ENCODE measurements at places on chromosomes 12 and 14.
A peak's percentile ranks its signal among the peaks of the same experiment; 100 is the strongest.

GRCh38 chr14:104794631-104794992, 936 bp downstream of the AKT1 start:
- no peak for DNase-seq

- DNase-seq: no peak
Measured at GRCh38 chr14:65904988-65905387, 492.5 kb downstream of the FUT8 start.

DNA sequence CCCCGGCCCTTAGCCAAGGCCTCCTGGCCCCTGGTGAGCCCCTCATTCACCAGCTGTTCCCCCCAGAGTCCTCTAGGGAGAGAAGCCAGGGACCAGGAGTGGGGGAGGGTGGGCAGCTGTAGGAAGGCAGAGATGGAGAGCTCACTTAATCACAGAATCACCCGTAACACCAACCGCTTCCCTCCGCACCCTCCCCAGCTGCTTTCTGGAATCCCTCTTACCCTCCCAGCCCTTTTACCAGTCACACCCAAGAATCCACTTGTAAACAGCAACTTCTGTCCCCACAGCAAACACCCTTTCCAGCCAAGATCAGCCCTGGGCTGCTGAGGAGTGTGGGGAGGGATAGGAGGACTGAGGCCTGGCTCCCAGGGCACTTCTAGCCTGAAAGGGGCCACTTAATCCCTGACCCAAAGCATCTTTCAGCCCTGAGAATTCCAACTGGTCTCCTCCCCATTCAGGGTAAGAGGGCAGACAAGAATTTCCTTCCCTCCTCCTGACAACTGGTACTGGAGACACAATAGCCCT, 18.8 kb downstream of the NCKAP5L start:
- no peak for DNase-seq

DNA sequence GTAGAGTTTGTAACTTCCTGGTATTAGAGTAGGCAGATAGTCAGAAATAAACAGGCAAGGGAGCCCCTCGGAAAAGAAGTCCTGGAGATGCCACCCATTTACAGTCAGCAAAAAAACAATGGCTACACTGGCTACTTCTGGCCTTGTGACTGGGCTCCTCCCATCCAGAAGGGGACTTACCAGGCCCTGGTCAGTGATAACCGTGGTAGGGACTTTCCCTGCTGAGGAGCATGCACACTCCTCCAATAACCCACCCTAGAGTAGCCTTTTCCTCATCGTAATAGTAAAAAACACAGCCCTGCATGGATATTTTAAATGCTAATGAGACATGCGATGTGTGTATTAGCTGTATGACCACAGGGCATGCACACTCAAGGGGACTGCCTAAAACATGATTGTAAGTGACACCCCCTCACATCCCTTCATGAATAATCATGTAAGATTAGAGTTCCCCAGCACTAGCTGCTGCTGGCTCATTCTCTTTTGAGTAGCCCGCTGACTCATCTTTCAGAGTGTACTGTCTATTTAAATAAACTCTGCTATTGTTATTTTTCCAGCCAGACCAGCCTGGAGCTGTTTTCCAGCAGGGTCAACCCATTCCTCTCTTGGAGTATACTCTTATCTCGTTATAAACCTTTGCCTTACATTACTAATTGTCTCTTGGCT, 413.8 kb upstream of the TMTC1 start:
- DNase-seq: no peak

- no peak for DNase-seq
Measured at GRCh38 chr14:68865542-68865941, 72.7 kb upstream of the ZFP36L1 start.

GRCh38 chr12:2490831-2491230, 303.9 kb upstream of the FKBP4 start:
- no peak for DNase-seq

GRCh38 chr12:38157274-38157932, 159.2 kb upstream of the ALG10B start:
- no peak for DNase-seq

- DNase-seq: no peak
Measured at GRCh38 chr12:50612882-50613281, 108.1 kb downstream of the DIP2B start.

DNA sequence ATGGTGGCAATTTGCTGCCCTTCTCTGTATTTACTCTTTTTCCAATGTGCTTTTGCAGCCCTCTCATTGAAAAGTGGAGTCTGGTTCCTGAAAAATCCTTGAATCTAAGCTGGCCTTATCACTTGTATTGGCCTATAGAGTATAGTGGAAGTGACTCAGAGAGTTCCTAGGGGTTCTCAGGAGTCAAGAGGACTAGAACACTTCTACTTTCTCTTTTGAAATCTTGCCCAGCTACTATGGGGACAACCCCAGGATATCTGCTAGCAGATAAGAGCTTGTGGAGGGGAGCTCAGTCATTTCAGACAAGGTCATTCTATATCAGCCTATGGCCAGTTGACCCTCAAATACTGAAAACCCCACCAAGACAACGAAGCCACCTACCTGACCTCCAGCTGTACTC, 26.7 kb upstream of the WSCD2 start:
- DNase-seq: no peak

- peak; percentile 11 for DNase-seq
Measured at GRCh38 chr12:991350-992333, 619 bp downstream of the ERC1 start.

GRCh38 chr14:105474483-105475268, at the start of gene CRIP2:
TSS of gene CRIP2 (plus strand) at chr14:105474821. CDS start at chr14:105474863, 42 bp downstream.
- DNase-seq: no peak

- DNase-seq: no peak
Measured at GRCh38 chr12:52416795-52417194, 10.7 kb upstream of the KRT82 start.

DNA sequence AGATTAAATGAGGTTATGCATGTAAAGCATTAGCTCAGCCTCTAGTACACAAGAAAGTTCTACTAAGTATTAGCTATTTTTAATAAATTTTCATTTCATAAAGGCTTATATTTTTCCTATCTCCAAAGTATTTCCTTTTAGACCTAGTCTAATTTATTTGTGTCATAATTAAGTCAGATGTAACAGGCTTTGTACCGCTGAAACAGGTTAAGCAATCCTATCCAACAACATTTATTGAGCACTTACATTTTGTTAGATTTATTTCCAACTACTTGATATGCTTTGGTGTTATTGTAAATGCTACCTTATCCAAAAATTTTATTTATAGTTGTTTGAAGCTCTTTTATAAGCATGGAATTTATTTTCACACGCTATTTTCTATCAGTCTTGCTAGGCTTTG, 1.8 kb upstream of the PARP2 start:
- DNase-seq: no peak

- DNase-seq: no peak
Measured at GRCh38 chr14:90297876-90298629, 33.7 kb downstream of the NRDE2 start.

GRCh38 chr12:52945389-52946232, 3.3 kb upstream of the KRT18 start:
- no peak for DNase-seq

GRCh38 chr12:19520646-19521415, 81.5 kb downstream of the AEBP2 start:
- DNase-seq: no peak

GRCh38 chr12:57005980-57006808, at the start of gene ZBTB39:
TSS of gene ZBTB39 (minus strand) at chr12:57006546. CDS start at chr12:57004917, 1,629 bp downstream.
- no peak for DNase-seq

- DNase-seq: no peak
Measured at GRCh38 chr12:110704750-110705149, 15.8 kb upstream of the HVCN1 start.

DNA sequence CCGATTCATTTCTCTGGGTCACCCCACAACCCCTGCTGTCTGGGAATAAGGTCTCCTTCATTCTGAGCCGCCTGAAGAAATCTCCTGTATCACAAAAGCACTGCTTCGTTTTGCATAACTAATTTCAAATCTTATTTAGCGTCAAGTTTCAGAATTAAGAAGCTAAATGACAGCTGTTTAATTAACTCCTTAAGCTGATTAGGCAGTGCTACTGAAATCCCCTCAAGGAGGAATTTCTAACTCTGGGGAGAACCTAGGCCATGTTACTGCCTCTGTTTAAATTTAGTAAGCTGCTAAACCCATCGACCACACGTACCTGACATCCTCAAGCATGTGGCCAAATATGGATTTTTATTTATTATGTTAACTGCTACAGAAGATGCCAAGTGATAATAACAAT, 373.6 kb downstream of the GLT1D1 start:
- no peak for DNase-seq

DNA sequence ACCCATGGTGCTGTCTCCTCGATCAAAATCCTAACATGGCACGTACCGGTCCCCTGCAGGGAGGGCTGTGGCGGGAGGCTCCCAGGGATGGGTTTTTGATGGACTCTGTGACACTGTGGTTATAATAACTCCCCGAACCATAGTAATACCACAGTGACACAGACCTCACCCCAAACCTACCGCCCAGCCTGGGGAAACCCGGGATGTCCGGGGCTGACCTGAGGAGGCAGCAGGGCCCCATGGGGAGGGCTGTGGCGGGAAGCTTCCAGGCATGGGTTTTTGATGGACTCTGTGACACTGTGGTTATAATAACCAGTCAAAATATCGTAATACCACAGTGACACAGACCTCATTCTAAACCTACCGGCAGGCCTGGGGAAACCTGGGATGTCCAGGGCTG, 378.0 kb downstream of the TMEM121 start:
- no peak for DNase-seq

- DNase-seq: no peak
Measured at GRCh38 chr14:22521449-22522239, 67.4 kb downstream of the DAD1 start.

DNA sequence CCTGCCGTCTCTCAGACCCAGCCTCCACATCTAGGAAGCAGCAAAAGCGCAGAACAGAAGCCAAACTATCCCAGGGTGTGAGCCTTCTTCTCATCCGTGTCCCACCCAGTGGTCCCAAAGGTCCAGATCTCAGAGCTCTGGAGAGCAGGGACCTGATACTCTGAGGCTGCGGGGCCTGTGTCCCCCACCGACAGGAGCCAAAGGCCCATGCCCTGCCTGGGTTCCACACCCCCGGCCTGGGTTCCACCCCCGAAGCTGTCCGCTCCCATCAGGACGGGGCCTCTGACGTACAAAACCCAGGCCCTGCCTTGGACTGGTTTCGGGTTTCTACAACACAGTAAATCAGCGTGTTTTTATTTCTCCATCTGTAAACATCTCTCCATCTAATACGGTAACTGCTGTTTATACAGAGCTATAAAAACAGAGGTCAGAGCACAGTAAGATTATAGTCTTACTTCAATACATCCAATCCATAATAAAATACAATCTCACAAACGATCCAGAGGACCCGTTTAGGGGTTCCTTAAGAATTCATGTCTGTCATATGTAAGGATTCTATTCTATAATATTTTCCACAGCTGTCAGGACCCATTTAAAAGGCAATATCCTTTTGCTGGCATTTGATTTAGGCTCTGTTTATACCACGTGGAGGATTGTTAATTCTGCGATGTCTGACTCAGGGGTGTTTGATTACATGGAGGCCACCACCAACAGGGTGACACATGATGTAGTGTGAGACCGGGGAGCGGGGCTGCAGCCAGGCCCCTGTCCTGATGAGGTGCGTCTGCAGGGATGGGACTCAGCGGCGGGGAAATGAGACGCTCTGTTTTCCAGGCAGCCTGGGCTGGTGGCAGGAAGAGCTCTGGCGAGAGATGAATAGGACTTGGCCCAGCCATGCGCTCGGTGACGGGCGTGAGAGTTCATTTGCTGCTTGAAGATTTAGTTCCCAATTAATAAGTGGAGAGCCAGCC, 110.3 kb downstream of the DICER1 start:
- DNase-seq: no peak

DNA sequence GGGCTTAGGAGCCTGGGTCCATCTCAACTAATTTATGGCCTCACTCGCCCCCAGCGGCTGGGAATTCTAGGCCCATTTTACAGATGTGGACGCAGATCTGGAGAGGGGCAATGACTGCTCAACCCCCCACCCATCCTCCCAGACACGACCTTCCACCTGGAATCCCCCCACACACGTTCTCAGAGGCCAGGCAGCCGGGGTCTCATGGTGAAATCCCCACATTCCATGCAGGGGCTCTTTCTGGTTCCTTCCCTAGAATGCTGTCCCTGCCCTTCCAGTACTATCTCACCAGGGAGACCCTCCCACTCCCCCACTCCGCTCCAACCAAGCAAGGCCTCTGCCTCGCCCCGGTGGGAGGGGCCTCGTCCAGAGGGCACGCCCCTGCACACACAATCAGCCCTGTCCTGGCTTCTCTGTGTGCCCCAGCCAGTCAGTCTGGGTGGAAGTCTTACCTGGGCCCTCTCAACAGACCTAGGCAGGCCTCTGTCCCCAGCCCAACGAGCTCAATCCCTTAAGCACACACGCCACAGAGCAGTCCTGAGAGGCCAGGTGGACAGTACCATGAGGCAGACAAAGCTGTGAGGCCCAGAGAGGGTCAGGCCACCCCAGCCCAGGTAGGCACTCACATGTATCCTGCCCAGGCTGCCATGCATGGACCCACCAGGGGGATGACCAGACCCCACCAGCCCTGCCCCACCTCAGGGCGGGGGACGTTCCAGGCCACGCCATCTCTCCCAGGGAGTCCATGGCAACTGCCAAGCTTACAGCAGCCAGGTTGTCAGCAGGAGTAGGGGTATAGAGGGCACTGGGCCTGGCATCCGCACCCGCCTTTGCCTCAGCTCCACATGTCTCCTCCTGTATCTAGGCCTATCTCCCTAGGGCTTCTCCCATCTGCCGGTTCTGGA, 1.3 kb upstream of the ANKRD9 start:
- DNase-seq: no peak

GRCh38 chr12:108201808-108202207, 72.7 kb downstream of the WSCD2 start:
- DNase-seq: no peak

DNA sequence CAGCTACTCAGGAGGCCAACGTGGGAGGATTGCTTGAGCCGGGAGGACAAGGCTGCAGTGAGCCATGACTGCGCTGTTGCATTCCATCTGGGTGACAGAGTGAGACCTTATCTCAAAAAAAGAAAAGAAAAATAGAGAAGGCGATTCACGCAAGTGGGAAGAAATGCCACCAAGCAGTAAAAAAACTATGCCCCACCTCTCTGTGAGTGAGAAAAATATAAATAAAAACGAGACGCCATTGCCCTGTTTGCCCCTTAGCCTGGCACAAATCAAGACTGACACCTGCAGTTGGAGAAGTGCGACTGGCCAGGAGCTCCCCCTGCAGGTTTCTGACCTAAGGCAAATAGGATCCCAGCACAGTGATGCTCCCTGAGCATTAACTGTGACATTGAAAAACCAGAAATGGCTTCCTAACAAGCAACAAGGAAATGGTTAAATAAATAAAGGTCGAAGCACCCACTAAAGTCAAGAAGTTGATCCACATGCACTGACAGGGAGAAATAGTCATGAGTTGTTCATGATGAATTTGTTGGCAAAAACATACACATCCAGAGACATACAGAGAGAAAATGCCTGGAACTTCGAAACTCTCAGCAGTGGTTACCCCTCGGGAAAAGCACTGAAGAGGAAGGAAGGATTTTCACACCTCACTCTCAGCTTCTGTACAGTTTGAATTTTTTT, 21.1 kb downstream of the GSC start:
- no peak for DNase-seq

- DNase-seq: no peak
Measured at GRCh38 chr14:72801381-72801812, 92.5 kb downstream of the DPF3 start.
